MV-4-11 (cell line): ENCODE measurements at places on chromosomes 3 and 15.

- DNase-seq: no peak
Observed at GRCh38 chr3:159796226-159796625, 192.4 kb upstream of the IL12A start.

DNA sequence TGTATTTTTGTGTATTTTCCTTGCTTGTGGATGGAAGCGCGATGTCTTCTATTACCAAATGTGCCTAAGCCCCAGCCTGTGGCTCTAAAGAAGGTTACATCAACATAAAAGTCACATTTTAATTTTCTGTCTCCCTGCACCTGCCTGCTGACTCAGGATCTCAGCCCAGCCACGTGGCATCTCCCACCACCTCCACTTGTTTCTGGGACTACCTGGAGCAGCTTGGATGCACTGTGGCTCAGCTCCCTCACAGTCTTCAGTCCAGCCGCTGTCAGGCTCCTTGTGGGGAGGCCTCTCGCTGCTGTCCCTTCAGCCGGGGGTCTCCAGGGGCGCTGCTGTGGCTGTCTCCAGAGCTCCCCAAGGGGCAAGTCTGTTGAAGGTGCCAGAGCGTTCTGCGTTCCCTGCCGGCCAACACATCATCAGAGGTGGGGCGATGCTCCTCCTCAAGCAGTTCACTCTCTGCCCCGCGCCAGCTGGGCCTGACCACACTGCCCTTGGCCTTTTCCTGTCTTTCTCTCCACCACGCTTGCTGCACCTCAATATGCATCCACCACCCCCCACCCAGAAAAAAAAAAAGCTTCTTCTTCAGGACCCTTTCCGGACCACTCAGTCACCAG lies 47.7 kb upstream of the BDH1 start:
- no peak for DNase-seq

DNA sequence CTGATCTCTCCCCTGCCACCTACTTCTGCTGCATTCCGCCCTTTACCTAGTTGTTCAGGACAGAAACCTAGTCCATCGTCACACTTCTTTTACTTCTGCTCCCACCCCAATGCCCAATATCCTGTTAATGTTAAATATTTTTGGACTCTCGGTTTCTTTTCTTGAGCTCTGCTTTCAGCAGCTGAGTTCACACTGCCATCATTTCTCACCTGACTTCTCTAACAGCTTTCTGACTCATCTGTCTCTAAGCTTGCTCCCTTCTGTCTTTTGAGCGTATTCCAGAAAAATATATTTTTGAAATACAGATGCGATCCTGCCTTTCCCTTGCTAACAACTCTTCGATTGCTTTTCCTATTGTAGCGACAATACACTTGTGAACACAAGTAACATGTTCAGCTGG lies 183.4 kb downstream of the KLHL25 start:
- no peak for DNase-seq

GRCh38 chr3:43097400-43098080 lies 8.3 kb downstream of the POMGNT2 start:
- DNase-seq: no peak

GRCh38 chr3:63595221-63595620 lies 57.3 kb upstream of the SNTN start:
- DNase-seq: no peak

- no peak for DNase-seq
Observed at GRCh38 chr3:100216713-100217112, 44.1 kb upstream of the TBC1D23 start.

- no peak for DNase-seq
Observed at GRCh38 chr3:120364821-120365220, 15.7 kb upstream of the LRRC58 start.

- DNase-seq: no peak
Observed at GRCh38 chr3:118970819-118971218, 63.8 kb downstream of the IGSF11 start.
